Frontal cortex (tissue), 4 donors: ENCODE measurements at places on chromosomes 2 and 18. TPM values are rescaled to one million over a fixed set of nuclear protein-coding genes. Genes with fewer than 3 reads are reported as not detected.

The QPCT gene
- total RNA-seq, result 22.0 TPM

The MAP3K19 gene
- 0.41 TPM for total RNA-seq

The GLI2 gene
- total RNA-seq, result 0.41 TPM

The TFPI gene
- 27.7 TPM for total RNA-seq

The UGT1A1 gene
- not detected for total RNA-seq

The ZBTB14 gene
- 33.4 TPM for total RNA-seq

The TBC1D8 gene
- 6.1 TPM for total RNA-seq

The CARF gene
- 20.0 TPM for total RNA-seq
